ENCODE measurements at places on chromosomes 11 and 22. TPM values are rescaled to one million over a fixed set of nuclear protein-coding genes. Genes with fewer than 3 reads are reported as not detected.

FGF19 gene
- total RNA-seq = 0.66 TPM

PHETA2 gene
- 3.9 TPM for total RNA-seq

- DNase-seq = no peak
Measured at GRCh38 chr22:46754110-46754799, 8.2 kb upstream of the TBC1D22A start.

RAB39A gene
- total RNA-seq = 4.8 TPM

- DNase-seq = no peak
Measured at GRCh38 chr11:119905162-119905561, 176.2 kb upstream of the NECTIN1 start.

DNA sequence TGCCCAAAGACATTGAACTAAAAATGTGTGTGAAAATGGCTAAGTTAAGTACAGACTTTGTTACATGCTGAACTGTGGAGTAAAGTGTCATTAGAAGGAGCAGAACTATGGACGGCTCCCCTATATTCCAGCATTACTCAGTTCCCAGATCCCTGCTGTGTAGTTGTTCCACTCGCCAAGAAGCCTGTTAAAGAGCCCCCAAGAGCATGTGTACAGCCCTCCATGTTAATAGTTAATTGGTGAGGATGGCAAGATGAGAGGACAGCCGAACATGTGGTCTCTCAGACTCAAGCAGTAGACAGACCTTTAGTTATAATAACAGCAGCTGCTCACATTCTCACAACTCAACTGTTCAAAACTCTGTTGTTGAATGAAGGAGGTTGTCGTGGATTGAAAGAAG lies 127.4 kb downstream of the ELP4 start:
- DNase-seq = no peak

DNA sequence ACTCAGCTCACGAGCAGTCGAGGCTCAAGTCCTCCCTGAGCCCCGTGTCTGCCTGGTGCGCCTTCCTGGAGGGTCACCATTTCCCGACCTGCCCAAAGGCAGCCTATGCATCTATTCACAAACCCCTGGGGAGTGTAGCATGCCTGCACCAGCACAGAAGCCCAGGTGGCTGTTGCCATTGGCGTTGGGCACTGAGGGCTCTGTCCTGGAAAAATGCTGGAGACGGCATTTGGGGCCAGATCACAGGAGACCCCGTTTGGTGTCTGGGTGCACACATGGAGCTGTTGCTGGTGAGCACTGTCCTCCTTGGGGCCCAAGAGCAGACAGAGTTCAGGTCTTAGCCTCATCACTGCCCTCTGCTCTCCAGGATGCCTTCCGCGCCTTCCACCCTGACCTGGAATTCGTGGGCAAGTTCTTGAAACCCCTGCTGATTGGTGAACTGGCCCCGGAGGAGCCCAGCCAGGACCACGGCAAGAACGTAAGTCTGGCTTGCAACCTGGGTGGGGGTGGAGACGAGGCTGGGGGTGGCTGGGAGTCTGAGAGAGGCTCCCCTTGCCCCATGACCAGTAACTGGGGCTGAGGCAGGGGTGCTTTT lies 9.4 kb downstream of the FADS2 start:
- peak; percentile 47 for DNase-seq

- DNase-seq = peak; percentile 58
Measured at GRCh38 chr11:64070314-64070681, 34.6 kb downstream of the FLRT1 start.

TCIRG1 gene
- 58.0 TPM for total RNA-seq

GRCh38 chr11:1760351-1761109 lies 3.2 kb downstream of the CTSD start:
- no peak for DNase-seq

Data from endodermal cell (in vitro differentiated cells).